CD4-positive, alpha-beta T cell treated with Interleukin-6 for 4 hours (primary cell): ENCODE measurements at places on chromosomes 6 and 20.
A peak's percentile ranks its signal among the peaks of the same experiment; 100 is the strongest.

DNA sequence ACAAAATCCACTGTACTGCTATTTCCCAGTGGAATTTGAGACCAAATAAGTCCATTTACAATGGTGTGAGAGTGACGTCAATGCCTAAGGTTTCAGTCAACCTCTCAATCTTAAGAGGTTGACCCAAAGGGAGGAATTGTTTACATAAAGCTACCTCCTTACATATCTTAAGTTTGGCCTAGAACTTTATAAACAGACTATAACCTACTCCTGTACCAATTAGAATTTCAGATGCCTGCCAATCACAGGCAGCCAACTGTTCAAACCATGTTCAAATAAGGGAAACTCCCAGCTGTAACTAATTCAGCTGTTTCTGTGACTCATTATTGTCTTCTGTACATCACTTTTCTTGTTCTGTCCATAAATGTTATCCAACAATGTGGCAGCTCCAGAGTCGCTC is 14.5 kb downstream of the LGSN start:
- no peak for DNase-seq

DNA sequence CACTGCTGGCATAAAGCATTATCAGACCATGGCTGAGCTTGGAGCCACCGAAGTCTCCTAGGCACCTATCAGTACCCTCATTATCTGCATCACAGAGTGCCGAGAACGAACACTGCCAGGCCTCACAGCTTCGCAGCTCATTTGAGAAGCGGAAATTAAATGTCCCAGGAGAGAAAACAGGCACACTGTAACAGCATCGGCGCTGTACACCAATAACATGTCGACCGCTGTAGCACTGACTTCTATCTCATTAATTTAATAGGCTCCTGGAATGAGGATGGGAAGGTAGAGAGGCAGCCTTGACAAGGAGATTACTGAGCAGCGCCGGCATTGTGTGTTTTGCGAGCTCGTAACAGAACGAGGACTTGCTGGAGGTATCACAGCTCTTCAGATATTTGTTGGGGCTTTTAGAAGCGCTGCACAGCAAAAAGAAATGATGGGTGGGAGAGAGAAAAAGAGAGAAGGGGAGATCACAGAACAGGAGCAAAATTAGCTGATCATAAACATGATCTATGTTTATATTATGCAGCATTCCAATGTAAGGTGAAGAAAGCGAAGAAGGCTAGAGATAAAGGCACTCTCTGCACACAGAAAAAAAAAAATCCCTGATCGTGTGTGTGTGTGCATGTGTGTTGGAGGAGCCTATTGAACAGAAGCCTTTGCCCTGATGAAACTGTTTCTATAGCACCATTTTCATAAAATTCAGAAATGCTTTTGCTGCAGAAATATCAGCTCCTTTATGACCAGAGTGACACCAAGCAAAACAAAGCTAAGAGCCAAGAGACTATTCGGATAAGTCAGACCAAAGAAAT is 29.2 kb downstream of the ID4 start:
- no peak for DNase-seq

DNA sequence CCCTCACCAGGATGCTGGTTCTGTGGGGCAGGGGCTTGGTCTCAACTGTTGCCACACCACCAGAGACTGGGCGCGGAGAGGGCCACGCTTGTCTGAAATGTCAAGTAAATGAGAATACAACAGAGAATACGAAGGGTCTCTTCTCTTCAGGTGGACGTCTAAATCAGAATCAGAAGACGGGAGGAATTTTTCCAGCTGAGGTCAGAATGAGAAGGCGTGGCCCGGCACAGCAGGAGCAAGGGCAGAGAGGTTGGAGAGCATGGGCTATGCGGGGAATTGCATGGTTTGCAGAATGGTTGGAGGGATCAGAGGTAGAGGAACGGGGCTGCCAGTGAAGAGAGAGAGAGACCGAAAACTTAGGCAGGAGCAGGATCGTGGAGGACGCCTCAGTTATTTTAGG is 337.9 kb downstream of the QKI start:
- DNase-seq, result no peak

DNA sequence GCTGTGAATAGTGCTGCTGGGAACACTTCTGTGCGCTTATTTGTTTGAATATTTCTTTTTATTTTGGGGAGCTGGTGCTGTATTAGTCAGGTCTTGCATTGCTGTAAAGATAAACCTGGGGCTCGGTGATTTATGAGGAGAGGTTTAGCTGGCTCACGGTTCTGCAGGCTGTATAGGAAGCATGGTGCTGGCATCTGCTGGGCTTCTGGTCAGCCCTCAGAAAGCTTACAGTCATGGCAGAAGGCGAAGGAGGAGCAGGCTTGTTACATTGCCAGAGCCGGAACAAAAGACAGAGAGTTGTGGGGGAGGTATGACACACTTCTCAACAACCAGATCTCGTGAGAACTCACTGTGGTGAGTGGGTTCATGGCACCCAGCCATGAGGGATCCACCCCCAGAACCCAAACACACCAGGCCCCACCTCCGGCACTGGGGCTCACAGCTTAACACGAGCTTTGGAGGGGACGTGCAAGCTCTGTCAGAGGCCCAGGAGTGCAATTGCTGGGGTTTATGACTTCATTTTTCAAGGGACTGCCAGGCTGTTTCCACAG is 68.8 kb upstream of the GATA5 start:
- no peak for DNase-seq

- DNase-seq, result no peak
Measured at GRCh38 chr6:150741633-150742200, 123.8 kb upstream of the MTHFD1L start.

DNA sequence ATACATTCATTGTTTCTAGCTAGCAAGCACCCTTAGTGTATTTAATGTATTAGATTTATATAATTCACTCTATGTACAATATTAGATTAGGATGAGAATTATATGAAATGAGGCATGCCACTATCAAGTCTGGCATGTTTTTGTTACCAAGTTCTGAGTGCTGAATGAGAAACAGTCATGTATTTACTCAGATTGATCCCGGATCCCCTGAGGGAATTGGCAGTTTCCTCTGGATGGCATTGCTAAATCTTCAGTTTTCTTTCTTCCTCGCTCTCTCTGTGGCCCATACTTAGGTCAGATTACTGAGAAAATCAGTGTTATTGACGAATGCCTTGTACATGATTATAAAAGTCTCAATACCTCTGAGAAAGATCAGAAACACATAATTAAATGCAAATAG is 66.6 kb downstream of the CDKAL1 start:
- no peak for DNase-seq

DNA sequence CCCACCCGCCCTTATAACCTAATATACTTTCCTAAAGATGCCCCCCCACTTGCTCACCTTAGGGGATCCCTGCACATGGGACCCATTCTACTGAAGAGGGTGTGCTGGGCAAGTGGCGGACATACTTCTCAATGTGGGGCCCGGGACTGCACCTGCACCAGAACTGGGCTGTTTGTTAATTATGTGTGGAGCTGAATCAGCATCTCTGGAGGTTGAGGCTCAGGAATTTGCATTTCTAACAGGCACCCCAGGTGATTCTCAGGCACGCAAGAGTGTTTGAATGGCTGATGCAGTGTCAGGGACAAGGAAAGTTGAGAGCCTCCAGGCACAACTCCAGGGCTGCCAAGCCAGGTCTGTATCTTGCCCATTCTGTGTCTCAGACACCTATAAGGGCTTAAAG is 8.9 kb upstream of the PTPRT start:
- no peak for DNase-seq

GRCh38 chr20:52438326-52438963 is 246.9 kb upstream of the ZFP64 start:
- DNase-seq, result peak; percentile 39

DNA sequence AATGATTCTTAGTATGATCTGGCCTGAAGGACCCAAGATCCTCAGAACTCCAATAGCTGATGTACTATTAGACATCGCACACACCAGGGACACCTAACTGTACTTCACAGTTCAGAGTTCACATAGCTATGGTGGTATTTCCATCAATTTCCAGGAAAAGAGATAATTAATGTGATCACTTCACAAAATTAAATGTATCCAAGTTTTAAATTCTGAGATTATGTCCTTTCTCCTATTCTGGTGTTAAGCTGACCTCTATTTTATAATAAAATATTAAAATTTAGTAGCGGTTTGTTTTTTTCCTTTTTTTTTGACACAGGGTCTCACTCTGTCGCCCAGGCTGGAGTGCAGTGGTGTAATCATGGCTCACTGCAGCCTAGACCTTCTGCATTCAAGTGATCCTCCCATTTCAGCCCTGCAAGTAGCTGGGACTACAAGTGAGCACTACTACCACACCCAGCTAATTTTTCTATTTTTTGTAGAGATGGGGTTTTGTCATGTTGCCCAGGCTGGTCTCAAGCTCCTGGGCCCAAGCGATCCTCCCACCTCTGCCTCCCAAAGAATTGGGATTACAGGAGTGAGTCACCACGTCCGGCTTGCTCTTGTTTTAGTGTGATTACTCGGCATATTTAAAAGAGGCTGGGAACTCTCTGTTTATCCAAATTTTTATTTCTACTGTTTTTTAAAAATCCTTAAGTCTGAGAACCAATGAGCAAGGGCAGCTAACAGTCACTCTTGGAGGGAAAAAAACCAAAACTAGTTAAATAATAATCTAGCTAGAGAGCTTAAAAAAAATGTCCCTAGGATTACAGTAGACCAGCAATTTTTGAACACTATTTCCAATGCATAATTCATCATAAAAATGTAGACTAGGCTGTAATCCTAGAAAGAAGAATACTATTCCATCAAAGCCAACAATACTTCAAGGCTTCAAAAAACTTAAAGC is 16.0 kb downstream of the KIF13A start:
- no peak for DNase-seq

DNA sequence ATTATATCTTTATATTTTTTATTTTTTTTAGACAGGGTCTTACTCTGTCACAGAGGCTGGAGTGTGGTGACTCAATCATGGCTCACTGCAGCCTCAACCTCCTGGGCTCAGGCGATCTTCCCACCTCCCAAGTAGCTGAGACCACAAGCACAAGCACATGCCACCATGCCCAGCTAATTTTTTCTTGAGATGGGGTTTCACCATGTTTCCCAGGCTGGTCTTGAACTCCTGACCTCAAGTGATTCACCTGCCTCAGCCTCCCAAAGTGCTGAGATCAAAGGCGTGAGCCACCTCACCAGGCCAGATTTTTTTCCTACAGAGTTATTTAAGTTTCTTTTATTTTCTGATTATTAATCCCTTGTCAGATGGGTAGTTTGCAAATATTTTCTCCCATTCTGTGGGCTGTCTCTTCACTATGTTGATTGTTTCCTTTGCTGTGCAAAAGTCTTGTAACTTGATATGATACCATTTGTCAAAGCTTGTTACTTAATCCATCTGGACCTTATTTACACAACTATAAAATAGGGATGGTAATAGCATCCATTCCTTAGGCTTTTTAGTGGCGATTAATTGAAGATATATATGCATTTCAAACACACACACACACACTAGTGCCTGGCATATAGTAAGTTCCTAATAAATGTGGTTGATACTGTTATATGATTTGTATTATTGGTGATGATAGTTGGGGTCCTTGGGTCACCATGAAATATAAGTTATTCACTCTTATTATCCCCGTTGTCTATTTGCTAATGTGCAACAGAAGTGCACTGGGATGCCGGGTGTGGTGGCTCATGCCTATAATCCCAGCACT is 187.1 kb downstream of the BCAS1 start:
- DNase-seq, result no peak

GRCh38 chr6:25681848-25682247 is 29.8 kb downstream of the SCGN start:
- no peak for DNase-seq
